ENCODE measurements at places on chromosomes 16 and 17.

- no peak for DNase-seq
These were observed 29.4 kb downstream of the ADAM11 start for GRCh38 chr17:44788139-44788538.

- DNase-seq = no peak
These were observed 2.6 kb downstream of the LHX1 start for GRCh38 chr17:36939802-36940312.

DNA sequence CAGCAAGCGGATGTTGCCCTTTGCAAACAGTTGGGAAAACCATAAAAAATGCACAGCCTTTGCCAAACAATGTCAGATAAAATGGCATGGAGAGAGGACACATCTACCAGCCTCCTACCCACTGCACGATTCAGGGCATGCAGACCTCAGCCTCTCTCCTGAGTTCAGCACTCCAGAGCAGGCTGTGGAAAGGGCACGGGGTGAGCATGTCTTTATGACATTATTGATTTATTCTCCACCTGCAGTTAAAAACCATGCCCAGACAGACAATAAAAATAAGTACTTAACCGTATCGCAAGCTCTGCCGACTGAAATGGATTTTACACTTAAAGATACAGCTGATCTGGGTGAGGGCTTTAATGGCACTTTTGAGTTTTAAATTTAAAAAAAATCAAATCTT, 127.1 kb downstream of the MAF start:
- no peak for DNase-seq

DNA sequence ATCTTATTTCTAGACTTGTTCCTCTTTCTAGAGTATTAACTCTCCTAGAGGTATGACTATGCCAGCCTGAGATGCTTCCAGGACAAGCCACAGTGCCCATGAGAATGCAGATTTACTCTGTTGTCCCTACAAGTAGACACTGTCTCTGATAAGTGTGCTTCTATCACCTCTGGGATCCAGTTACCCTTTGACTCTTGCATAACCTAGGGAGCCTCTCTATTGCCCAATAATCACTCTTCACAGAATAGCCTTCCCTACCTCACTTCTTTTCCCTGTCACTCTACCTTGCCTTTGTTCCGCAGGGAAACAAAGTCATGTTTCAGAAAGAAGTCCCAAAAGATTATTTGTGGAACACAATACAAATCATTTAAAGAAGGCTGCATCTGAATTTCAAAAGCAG, 1.6 kb upstream of the KRT34 start:
- no peak for DNase-seq

GRCh38 chr17:79664930-79665737, 54.3 kb upstream of the RBFOX3 start:
- DNase-seq = no peak

DNA sequence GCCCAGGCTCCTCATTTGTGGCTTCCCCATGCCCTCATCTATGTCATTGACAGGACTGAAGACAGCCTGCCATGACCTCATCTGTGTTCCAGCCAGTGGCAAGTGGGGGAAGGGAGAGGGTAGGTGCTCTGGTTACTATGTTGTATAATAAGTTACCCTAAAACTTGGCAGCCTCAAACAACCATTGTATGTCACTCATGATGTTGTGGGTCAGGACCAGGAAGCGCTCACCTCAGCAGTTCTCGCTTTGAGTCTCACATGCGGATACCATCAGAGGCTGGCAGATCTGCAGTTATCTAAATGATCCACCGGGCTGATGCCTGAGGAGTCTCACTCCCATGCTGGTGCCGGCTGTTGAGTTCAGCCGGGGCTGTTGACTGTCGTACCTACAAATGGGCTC, 89.0 kb upstream of the TMEM97 start:
- DNase-seq = no peak

DNA sequence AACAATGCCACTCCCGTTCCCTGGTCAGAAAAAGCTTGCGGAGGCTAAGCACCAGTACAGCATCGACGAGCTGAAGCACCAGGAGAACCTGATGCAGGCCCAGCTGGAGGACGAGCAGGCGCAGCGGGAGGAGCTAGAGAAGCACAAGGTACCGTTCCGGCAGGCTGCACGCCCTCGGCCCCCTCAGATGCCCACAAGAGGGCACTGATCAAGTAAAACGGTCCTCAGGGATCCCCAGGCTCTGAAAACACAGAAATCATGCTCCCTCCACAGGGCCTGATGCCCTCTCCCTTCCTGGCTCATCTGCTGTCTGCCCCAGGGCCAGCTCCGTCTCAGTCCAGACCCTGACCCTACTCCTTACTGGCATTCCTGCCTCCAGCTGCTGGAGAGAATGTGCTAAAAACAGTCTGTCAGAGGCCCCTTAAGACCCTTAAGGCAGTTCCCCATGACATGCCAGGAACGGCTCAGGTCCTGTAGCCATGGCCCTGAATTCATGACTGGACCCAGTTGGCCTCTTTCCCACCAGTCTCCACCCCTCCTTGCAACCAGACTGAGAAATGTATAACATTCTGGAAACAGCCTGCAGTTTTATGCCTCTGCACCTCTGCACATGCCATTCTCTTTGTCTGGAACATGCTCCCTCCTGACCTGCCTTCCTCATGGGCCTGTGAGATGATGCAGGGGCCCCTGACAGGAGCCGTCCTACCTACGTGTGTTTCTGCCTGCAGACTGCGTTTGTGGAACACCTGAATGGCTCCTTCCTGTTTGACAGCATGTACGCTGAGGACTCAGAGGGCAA, 21.8 kb downstream of the DRC3 start:
- no peak for DNase-seq

- no peak for DNase-seq
These were observed 14.7 kb upstream of the KLHDC4 start for GRCh38 chr16:87780385-87780989.

DNA sequence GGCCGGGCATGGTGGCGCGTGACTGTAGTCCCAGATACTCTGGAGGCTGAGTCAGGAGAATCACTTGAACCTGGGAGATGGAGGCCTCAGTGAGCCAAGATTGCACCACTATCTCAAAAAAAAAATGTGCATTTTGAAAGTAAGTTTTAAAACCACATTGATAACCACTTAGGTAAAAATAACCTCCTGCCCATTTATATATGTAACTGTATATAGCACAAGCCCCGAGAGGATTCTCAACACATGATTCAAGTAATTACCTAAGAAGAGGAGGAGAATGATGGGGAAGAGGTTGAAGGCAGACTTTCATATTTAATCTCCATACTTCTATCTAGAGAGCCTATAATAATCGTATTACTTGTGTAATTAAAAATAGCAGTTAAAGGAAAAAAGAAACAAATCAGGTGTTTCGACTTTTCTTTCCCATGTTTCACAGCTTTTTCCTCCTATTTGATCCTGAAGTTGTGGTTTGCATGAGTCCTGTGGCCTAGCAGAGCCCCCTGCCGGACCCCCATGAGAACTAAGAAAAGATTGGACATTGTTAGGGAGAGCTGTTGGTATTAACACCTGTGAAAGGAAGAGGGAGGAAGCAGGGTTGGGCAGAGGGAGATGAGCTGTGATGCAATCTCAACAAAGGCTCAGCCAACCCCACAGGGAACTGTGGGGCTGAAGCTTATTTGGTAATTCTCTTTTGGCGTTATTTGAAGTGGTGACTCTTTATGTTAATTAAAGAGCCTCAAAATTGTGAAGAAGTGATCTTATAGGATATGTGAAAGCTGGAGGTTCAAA, 22.1 kb downstream of the PMFBP1 start:
- no peak for DNase-seq

- no peak for DNase-seq
These were observed 1.2 kb downstream of the TRIM65 start for GRCh38 chr17:75895370-75896155.

- no peak for DNase-seq
These were observed 17.3 kb downstream of the C17orf100 start for GRCh38 chr17:6668727-6669425.
